ENCODE measurements at places on chromosomes 1 and 21. TPM values are rescaled to one million over a fixed set of nuclear protein-coding genes. Genes with fewer than 3 reads are reported as not detected.

DNA sequence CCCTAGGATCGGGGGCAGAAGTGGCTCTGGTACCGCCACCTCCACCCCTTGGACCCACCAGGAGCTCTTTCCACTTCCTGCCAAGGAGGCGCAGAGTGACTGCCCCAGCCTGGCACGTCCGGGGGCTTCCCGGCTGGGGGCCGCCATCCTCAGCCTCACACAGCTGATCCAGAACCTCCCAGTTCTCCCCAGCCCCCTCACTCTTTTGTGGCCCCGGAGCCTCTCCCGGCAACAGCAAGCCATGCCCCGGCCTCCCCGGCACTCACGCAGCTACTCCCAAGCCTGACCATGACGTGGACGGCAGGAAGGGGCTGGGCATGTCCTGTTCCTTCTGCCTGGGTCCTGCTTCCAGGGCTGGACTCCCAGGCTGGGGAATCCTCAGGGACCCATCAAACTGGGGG, 17.1 kb downstream of the TP73 start:
- DNase-seq = no peak

- DNase-seq = no peak
These were observed 3.8 kb upstream of the RYR2 start for GRCh38 chr1:237038211-237038610.

- DNase-seq = no peak
These were observed 1.1 kb downstream of the TOR1AIP1 start for GRCh38 chr1:179883040-179883744.

DNA sequence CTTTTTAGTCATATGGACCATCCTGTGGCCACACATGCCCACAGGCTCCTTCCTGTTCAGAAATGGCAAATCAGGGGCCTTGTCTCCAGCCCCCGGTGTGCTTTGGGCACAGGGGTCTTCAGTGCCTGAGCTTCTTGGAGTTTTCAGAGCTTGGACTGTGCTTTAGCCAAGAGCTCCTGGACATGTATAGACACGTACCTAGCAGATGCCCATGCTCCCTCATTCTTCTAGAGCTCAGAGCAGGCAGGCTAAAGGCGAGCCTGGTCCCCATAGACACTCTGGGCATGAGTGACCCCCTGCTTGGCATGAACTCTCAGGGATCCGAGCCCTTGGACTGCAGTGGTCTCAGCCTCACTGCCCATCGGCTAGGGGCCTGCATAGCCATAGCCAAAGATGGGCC, 106.8 kb downstream of the EPHB2 start:
- no peak for DNase-seq

DNA sequence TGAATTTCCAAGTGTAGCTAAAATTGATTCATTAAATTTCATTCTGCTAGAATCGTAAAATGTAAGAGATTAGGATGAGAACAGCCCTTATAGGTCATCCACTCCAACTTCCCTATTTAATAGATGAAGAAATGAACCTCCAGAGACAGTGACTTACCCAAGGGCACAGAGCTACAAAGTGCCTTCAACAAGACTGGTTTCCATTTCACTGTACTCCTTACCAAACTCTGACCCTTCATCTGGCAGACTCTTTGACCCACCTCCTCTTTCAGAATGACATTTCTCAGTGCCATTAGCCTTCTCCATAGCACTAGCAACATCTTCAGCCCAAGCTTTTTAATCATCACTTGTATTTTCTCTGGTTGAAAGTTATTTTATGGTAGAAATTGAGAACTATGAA, 161.3 kb downstream of the NEK7 start:
- DNase-seq = no peak

DNA sequence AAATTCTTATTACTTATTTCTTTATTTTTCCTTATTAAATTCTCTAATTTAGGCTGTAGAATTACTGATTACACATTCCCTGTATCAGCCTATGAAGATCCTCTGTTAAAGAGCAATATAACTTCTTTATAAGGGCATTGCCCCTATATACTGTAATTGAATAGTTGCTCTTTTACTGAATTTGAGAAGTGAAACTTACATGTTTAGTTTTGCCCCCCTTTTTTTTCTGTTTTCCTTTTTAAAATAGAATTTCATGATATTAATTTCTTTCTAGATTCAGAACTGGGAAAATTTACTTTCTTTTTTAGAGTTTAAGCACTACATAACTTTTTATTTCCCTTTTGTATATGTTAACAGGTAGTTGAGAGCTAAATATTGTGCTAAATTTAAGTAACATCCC, 29.5 kb upstream of the PGM1 start:
- no peak for DNase-seq

DNA sequence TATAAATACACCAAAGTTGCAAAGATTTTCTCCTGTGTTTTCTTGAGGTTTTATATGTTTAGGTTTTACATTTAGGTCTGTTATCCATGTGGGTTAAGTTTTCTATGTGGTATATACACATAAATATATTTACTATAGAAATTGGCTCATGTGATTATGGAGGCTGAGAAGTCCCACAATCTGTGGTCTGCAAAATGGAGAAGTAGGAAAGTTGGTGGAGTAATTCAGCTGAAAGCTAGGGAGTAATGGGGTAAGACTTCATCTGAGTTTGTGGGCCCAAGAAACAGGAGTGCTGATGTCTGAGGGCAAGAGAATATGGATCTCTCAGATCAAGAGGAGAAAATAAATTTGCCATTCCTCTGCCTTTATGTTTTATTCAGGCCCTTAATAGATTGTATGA, 146.0 kb downstream of the GPATCH2 start:
- no peak for DNase-seq

DNA sequence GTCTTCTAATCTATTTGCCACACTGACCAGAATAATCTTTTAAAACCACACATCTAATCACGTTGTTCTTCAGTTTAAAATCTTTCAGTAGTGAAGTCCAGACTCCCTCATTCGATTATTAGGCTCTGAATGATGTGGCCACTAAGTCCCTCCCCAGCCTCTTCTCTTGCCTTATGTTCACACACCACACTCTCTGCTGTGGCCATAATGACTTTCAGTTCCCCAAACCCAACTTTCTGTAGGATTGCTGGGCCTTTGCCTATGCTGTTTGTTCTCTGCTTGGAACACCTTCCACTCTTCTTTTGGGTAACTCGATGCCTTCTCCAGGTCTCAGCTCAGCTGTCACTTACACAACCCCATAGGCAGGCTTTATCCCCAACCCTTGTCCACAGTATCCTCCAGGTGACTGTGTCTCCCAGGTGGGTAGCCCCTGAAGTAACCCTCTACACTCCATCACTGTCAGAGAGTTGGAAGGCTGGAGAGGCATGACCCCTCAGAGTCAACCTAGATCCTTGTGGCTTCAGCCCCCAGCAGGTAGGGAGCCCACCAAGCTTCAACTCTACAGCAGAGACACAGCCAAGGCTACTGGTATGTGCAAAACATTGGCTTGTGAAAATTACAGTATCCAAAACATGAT, 8.4 kb upstream of the SLC37A1 start:
- no peak for DNase-seq

DNA sequence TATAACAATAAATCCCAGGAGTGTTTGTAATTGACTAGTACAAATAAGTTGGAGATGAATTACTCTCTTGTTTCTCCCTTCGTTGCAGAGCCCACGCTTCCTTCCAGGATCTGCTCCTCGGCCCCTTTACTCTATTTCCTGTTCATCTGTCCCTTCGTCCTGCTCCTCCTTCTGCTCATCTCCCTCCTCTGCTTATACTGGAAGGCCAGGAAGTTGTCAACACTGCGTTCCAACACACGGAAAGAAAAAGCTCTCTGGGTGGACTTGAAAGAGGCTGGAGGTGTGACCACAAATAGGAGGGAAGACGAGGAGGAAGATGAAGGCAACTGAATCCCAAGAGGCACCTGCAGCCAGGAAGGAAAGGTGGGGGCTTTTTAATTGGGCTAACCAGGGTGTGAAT, 26.4 kb upstream of the TTF2 start:
- no peak for DNase-seq

DNA sequence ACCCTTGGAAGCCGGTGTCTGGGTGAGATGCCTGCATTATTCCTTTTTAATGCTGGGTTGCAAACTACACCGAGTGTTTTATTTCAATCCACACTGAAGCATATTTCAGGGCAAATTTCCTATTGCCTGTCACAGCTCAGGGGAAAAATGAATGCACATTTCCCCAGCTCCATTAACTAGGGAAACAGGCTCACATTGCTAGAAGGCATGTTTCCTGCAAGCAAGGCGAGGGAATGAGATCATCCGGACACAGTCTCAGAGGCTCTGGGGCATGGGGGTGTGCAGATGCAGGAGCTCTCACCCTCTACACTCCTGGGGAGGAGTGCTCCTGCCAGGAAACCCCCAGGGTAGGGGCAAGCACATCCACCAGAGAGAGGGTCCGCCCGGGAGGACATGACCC, 24.6 kb downstream of the SYT2 start:
- DNase-seq = no peak

GRCh38 chr1:218592688-218593087, 247.6 kb downstream of the TGFB2 start:
- DNase-seq = no peak

The RGS4 gene
- 0.25 TPM for total RNA-seq

The LRRN2 gene
- 0.16 TPM for total RNA-seq

The MYCL gene
- not detected for total RNA-seq

The PLPPR5 gene
- 0.04 TPM for total RNA-seq

The ESRRG gene
- total RNA-seq = 0.72 TPM
